AG20443 (cell line): ENCODE measurements at places on chromosomes 3 and 15.

DNA sequence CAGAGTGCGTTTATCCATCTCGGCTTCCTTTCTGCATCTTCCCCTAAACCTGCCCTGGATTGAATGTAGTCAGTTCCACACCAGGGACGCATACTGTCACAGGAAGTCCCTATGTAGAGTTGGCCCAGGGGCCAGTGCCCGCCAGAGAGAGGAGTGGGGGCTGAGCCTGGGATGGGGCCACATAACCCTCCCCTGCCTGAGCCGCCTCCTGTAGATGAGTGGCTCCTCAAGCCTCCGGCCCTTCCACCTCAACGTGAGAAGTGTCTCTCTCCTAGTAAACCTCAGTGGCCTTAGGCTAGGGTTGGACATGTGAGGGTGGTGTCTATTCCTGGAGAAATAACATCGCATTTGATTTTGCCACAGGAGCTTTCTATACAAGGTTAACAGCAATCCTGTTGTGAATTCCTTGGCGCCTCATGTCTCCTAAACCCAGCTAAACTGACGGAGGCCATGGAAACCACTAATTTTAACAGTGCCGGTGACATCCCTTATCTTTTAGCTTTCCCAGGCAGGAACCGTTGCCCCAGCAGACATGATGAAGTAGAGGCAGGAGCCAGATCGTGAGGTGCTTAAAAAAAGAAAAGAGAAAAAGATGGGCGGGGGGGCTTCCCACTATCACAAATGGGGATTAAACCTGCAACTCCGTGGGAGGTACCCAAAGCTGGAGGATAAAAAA is 171.1 kb downstream of the CHDH start:
- no peak for DNase-seq

- DNase-seq, result no peak
Observed at GRCh38 chr3:157920822-157921700, 185.2 kb downstream of the SHOX2 start.

- no peak for DNase-seq
Observed at GRCh38 chr3:147341727-147342126, 64.6 kb downstream of the ZIC4 start.

- no peak for DNase-seq
Observed at GRCh38 chr15:86558252-86558651, 478.6 kb downstream of the AGBL1 start.

GRCh38 chr3:152937234-152937633 is 102.3 kb downstream of the P2RY1 start:
- DNase-seq, result no peak

DNA sequence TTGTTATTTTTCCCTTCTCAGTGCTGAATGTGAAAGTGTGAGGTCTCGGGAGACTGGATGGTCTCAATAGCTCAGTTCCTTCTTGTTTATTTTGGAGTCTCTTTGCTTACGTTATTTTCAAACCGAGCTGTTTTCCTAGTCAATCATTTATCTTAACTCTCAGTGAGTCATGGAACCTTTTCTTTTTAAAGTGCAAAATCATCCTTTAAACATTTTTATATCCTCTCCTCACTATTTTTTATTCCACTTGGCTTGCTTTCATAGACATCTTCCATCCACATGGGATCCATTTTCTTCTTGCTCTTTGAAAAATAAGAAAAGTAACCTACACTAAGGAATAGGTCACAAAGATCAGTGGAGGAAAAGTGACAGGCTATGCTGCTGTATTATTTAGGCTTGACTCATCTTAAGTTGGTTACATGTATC is 497.8 kb downstream of the NAALADL2 start:
- no peak for DNase-seq

GRCh38 chr3:183895774-183896173 is 11.1 kb upstream of the PARL start:
- DNase-seq, result no peak

- DNase-seq, result no peak
Observed at GRCh38 chr3:192033246-192033645, 572.3 kb downstream of the PYDC2 start.

- DNase-seq, result peak; percentile 83
Observed at GRCh38 chr15:101091080-101092017, 160.5 kb downstream of the CHSY1 start.

DNA sequence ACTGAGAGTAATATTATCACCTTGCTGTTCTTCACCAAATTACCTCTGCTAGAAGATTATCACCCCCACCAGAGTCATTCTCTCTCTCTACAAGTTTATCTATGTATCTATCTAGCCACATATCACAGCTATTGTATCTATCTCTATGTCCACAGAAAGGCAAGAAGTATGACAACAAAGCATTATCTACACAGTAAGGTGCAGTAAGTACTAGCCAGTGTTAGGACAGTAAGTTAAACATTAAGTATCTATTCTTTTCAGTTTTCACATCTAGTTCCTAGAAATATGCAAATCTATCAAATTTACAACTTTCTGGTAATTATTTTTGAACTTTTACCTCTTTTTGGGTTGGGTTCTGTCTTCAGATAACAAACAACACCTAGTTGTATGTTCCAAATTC is 26.5 kb upstream of the XXYLT1 start:
- DNase-seq, result no peak

- DNase-seq, result no peak
Observed at GRCh38 chr15:73866481-73866880, 6.9 kb upstream of the TBC1D21 start.

- peak; percentile 76 for DNase-seq
Observed at GRCh38 chr3:134426660-134427181, 52.5 kb upstream of the AMOTL2 start.

- DNase-seq, result peak; percentile 30
Observed at GRCh38 chr3:73580343-73580742, 44.4 kb downstream of the PDZRN3 start.

DNA sequence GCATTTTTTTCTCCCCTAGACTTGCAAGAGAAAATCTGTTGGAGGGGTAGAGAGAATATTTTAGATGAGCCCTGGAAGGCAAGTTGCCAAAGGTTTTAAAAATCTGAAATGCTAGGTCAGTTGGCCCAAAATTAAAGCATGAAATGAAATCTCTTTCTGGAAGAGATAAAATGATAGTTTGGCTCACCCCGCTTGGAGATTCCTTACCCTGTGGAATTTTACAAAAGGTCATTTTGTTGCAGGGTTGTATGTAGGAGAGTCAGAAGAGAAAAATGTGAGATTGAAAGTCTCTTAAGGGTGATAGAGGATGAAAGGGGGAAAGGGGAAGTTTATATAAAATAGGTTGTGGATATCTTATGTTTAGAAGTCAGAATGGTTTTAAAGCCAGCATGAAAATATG is 277.8 kb downstream of the CD47 start:
- DNase-seq, result no peak

DNA sequence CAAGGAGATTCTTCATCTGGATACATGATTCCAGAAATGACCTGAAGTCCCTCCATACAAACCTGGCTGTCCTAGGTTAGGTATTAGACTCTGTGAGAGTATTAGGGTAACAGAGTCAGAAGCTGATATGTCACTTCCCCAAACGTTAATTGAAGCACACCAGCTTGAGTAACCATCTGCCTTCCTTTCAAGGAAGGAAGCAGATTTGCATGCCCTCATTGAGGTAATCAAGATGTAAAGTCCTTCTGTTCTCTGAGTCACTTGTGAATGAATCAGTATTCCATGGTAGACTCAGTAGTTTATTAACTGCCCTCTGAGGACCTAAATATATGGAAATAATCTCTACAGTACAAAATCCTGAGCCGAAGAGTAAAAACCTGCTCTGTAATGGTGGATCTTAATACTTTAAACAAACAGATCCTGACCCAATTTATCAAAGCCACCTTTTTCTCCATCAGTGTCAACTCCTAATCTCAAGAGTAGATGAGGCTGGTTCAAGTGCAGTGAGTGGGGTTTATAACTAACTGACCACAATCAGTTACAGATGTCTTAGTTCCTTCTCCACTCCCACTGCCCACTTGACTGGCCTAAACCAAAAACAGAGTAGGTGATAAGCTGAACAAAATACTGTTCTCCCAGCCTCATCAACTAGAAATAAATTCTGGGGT is 246.2 kb upstream of the CHRM5 start:
- DNase-seq, result no peak

DNA sequence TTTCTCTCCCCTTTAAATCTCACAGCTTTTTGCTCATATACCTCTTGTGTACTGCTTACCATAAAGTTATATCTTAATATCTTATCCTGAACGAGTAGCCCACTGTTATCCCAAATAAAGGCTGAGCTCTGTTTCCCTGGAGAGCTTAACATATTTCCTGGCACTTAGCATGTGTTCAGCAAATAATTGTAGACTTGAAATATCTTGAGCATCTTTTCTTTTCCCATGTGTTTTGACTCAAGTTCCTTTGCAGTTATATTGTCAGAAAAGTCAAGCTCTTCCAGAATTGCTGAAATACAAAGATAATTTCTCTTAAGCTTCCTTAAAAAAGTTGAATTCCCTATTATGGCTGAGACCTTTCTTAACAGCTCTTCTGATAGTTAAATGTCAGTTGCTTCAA is 150.5 kb downstream of the LPP start:
- no peak for DNase-seq

DNA sequence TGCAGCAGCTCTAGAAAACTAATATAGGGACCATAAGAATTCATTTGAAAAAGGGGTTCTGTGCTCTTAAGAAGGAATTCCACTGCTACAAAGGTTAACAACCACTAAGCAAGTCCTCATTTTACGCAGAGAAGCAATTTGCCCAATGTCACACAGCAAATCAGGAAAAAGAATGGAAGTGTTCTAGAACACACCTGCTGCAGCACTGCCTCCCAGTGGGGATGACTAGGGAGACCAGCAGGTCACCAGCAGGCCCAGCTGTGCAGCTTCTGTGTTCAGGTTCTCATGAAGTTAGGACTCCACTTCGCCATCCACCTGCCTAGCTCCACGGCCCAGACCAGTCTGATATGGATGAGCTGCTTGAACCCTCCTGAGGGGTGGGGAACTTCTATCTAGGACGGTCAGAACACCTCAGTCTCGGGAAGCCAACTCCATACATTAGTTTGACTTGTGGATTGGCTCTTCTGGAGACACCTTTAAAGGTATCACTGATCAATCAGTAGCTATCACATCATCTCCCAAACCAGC is 18.6 kb downstream of the POMGNT2 start:
- no peak for DNase-seq

GRCh38 chr3:186596568-186597287 is 16.1 kb upstream of the AHSG start:
- DNase-seq, result no peak

GRCh38 chr3:147713234-147714133 is 304.3 kb downstream of the ZIC1 start:
- no peak for DNase-seq

DNA sequence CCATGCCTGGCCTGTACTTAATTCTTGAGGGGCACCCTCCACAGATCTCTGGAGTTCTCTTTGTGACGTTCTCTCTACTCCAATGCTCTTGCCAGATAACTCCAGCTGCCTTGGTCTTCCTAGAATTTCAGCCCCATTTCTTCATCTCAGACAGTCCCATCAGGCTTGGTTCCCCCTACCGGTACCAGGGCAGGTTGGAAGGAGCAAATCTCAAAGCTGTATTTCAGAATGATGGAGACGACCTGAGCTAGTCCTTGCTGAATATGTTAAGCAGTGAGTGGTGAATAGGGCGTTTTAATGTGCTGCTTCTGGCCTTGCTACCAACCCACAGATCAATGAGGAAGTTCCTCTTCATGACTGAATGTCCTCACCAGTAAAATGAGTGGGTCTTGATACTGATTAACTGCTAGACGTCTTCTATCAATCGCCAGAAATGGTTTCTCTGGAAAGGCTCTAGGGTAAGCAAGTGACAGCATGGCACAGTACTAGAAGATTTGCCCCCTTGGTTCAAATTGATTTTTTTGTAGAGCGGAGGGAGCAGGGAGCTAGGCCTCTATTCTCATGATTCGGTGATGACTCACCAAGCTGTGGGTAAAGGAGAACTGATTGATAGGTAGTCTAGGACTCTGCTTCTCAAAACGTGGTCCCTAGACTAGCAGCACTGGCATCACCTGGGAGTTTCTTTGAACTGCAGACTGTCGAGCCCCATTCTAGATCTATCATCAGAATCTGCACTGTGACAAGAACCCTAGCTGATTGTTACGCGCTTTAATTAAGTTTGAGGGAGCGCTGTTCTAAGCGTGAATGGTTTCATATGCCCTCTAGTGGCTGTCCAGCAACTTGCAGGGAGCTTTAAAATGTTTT is 67.8 kb downstream of the UBP1 start:
- peak; percentile 59 for DNase-seq

DNA sequence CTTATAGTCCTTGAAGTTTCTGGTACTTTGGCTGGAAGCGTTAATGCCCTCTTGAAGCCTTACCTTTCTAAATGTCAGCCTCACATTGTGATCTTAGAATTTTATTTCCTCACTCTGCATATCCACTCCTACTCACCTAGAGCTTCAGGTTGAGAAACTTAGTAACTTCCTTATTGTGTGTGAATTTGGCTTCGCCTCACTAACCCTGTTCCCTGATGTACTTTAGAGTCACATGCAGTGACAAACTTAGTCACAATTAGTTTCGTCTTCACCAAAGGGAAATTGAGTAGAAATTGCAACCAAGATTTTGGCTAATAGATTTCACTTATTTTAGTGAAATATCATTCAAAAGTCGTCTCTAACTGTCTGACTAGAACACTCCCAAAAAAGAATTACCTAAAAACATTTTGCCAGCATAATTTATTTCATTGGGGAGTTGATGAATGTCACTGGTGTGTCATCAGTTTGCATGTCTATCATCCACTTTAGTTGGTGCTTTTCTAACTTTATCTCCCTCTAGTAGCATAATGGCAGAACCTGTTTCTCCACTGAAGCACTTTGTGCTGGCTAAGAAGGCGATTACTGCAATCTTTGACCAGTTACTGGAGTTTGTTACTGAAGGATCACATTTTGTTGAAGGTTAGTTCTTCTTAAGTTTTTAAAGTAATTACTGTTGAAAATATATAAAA is 960 bp downstream of the MFN1 start:
- DNase-seq, result no peak
